ENCODE measurements at places on chromosomes 16 and 17.

DNA sequence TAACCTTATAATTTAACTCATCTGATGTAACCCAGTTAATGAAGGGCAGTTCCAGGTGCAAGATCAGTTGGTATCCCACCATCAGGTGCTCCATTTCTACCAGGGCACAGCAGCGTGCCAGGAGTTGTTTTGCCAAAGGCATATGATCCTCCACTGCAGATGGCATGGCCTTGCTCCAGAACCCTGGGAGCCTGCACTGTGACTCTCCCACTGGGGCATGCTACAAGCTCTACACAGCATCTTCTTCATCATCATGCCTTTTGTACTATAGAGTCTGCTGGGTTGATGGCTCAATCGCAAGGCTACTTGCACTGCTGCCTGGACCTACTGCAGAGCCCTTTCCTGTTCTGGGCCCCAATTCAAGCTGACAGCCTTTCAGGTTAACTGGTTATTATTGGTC is 11.3 kb upstream of the MAPT start:
- no peak for DNase-seq

GRCh38 chr16:52212841-52213240 is 334.1 kb downstream of the TOX3 start:
- DNase-seq, result no peak

DNA sequence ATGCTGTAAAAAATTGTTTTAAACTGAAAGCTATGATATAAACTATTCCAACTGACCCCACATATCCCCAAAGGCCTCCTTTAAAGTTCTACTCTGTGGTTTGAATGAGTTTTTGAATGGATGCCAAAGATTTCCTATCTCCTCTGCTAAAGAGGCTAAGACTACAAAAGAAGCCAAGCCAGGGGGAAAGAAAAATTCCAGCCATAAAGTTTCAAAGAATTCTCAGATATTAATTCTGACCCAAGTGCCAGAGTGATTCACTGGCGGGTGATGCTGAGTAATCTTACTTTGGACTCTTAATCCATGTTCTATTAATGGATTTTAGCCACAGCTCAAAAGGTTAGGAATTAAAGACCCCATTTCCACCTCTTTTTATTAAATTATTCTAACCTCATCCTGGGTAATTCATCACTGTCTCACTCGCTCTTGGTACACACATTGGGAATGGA is 60.7 kb downstream of the HS3ST3A1 start:
- no peak for DNase-seq

DNA sequence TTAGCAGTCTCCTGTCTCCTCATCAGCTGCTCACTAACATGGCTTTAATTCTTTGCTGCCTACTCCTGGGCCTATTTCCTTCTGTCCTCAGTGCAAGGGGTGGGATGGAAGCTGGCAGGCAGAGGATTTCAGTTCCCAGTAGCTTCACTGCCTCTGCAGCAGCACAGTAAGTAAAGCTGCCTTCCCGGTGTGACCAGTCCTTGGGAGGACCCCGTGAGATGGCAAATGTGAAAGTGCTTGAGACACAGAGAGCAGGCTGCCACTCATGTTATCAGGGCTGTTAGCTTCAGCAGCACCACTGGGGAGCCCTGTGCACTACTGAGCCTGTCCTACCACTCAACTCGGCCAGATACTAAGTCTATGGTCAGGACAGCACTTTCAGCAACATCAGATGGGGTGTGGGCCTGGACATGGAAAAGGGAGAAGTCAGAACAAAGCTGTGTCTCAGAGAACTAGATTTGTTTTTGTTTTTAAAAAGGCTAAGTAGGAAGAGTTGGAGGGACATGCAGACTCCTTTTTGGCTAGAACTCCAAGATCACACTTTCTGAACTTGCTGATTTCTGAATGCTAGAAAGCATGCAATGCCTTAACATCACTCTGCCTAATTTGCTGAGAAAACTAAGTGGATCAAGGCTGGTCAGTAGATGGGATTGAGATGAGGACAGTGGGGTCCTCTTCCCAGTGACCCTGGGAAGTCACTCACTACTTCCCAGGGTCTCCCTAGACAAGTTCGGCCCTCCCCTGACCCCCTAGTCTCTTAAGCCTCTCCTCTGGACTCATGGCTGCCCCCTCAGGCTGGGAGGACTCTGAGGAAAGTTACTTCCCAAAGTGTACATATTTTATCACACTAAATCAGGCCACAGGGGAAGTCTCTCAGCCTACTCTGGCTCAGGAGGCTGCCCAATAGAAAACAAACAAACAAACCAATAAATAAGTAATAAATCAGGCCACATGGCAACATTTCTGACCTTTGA is 1.1 kb downstream of the ACSF2 start:
- DNase-seq, result peak; percentile 74

DNA sequence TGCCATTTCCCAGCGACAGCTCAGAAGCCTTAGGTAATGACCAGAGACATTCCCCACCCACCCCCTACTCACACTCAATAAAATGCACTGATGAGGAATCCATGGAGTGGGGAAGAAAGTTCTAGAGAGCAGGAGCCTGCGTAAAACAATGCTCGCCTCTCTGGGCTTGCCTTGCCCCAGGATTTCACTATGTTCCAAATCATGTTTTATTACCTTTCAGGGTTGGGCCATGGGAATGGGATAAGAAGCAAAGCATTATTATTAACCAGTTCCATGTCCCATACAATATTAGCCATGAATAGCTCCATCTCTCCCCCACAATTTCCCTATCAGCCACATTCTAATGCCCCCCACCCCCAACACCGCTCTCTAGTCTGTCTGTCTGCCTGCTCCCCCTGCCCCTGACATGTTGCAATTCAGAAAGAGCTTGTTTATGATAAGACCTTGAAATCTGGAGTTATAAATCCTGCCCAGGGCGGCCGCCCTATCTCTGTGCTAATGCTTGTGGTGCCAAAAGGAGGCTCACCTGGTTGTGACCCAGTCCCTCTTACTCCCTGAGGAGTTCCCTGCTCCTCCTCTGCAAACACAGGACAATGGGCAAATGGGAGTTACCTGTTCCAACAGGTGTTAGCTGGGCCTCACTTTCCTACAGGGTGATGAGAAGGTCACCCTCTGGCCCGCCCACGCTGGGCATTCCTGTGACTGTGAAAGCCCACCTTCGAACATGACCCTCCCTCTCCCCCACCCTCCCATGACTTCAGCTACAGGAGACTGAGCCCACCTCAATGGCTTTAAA is 28.0 kb upstream of the DDX52 start:
- DNase-seq, result no peak

DNA sequence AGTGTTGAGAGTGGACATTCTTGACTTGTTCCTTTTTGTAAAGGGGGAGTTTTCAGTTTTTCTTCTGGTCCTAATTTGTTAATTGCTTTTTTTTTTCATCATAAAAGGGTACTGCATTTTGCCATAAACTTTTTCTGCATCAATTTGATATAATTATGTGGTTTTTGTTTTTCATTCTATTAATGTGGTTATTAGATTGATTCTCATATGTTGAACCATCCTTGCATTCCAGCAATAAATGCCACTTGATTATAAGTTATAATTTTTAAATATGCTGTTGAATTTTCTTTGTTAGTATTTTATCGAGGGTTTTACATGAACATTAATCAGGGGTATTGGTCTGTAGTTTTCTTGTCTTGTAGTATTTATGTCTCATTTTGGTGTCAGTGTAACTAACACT is 87.2 kb upstream of the SMIM36 start:
- DNase-seq, result no peak

DNA sequence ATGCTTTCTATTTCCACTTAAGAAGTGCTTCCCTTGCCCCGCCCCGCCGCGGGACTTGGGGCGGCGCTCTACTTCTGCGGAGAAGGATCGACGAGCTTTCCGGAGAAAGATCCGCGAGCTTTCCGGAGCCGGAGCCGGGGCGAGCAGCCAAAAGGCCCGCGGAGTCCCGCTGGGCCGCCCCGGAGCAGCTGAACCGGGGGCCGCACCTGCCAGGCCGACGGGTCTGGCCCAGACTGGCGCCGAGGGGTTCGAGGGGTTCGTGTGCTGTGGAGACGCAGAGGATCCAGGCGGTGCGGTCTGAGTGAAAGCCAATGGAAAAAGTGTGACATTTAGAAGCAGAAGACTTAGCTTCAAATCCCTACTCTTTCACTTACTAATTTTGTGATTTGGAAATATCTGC is 50.8 kb downstream of the TBC1D26 start:
- no peak for DNase-seq
